ENCODE measurements at places on chromosomes 4 and X. TPM values are rescaled to one million over a fixed set of nuclear protein-coding genes. Genes with fewer than 3 reads are reported as not detected.

- peak; percentile 57 for DNase-seq
Measured at GRCh38 chr4:140049849-140050637, 103.9 kb downstream of the MAML3 start.

GRCh38 chrX:107654566-107654871 is 26.2 kb downstream of the PRPS1 start:
- no peak for DNase-seq

GRCh38 chr4:1315836-1316536 is 26.3 kb downstream of the MAEA start:
- no peak for DNase-seq

The MAGEA4 gene
- total RNA-seq, result not detected

GRCh38 chr4:118898221-118898620 is 9.6 kb downstream of the SYNPO2 start:
- DNase-seq, result no peak

- no peak for DNase-seq
Measured at GRCh38 chr4:86670756-86671155, 76.6 kb downstream of the PTPN13 start.

DNA sequence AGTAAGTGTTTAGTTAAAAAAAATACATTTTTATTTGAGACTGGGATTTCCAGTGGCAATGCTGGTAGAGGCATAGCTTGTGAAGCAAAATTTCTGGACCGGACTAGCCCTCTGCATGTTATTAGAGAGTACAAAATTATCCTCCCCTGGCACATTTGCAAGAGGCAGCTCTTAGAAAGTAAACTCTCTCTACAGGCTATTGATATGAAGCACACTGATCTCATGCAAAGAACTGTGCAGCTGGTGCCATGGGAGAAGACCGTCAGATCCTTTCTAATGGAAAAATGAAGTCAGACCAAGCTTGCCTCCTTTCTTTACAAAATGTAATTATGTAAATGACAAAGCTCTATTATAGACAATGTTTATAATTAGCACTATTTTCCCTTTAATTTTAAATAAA is 2717.2 kb downstream of the PCDH7 start:
- DNase-seq, result no peak

GRCh38 chr4:106854569-106855351 is 181.4 kb downstream of the DKK2 start:
- no peak for DNase-seq

The RTL5 gene
- total RNA-seq, result 18.2 TPM

The ZRSR2 gene
- 8.5 TPM for total RNA-seq

DNA sequence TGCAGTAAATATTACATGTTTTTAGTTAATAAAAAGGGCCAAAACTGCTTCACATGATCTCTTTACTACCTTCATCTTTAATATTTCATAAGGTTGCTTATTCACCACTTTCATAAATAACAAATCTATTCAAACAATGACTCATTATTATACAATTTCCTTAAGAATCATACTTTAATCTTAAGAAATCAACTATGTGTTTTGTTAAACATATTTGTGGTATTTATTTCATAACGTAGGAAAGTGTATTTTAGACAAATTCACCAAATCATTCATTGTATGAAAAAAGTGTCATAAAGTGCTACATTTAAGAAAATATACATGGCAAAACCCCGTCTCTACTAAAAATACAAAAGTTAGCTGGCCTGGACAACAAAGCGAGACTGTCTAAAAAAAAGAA is 150.5 kb upstream of the RXFP1 start:
- no peak for DNase-seq

DNA sequence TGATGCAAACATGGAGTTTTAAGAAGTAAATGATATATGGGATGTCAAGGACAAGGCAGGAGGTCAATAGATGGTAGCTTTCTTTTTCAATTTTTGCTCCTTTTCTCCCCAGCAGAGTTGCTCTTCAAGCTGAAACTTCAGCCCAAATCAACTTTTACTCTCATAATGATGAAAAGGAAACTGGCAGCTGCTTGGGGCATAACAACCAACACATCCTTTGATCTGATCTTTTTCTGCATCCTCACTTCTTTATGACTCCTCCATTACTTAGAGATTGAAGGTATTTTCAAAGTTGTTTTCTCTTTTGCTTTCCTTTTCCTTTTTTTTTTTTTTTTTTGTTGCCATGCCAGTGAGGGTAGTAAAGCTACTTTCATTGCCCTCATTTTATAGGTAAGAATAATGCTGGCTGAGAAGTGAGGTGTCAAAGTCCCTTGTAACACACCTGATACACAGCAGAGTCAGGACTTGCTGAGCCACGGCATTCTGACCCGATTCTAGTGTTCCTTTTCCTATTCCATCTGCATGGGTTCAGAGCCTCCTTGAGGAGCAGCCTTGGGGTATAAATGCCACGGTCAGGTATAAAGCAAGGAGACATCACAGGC is 26.9 kb downstream of the SLC2A9 start:
- no peak for DNase-seq

DNA sequence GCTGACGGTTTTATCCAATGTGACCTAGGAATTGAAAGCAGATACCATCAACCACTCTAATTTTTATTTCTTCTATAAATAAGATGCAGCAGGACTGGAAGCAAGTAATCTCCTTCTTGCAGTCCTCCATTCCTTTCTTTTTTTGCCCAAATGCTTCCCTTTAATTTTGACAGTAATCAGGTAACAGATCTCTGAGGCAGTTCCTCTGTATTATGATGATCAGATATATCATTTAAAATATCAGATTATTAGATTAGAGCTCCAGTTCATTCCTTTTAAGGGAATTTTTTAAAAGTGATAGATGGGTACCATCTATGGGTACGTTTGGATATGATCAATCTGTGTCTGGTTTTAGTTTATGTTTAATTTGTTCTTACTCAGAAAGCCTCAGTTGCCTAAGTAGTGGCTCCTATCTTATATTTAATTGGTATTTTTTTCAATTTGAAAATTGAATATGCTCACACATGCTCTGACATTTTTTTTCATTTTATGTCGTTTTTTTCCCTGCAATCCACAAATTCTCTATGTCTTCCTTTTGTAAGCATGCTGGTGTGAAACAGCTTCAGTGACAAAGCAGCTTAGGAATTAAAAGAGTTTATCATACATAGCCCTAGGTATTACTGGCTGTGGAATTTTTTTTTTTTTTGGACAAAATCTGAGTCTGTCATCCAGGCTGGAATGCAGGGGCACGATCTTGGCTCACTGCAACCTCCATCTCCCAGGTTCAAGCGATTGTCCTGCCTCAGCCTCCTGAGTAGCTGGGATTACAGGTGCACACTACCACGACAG is 73.7 kb upstream of the ANK2 start:
- no peak for DNase-seq

DNA sequence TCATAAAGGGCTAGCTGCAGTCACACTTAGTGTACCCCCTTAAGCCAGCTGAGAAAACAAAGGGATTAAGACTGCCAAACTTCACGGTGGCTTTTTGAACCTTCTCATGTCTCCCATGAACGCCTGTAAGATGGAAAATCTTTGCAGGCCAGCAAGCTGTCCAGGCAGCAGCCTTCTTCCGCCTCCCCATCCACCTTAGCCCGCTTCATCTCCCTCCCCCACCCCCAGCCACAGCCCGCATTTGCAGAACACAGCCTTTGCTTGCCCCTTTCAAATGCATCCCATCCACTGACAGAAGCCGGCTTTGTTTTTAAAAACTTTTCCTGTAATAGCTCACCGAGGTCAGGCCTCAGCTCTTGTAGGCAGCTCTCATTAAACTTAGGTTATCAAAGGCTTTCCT is 113.8 kb upstream of the FAM9B start:
- no peak for DNase-seq

The BEX5 gene
- 3.6 TPM for total RNA-seq

DNA sequence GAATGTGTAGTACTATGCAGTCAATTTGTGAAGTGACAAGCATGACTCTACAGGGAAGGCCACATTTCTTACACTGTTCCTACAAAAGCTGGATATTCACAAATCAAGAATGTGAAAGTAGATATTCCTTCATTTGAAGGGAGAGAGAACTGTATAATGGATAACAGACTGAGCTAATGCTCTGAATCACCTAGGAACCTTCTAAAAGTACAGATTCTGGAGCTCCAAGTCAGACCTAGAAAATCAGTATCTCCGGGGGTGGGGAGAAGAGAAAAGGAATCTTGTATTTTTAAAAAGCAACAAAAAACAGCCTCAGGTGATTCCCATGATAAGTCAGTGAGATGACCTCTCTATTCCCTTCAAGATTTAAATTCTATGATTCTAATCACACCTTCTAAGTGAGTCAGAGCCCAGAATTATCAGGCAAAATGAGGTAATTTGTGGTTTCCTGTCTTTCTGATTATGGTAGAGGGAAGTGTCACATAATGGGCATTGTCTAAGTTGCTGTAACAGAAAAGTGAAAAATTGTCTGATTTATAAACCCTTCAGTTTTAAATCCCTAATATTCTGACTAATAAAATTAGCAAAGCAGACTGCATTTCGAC is 80.9 kb downstream of the IL21 start:
- no peak for DNase-seq

- no peak for DNase-seq
Measured at GRCh38 chr4:87532109-87532508, 2.9 kb upstream of the SPARCL1 start.

The UGT2B10 gene
- not detected for total RNA-seq

GRCh38 chr4:140937866-140938265 is 181.7 kb upstream of the TBC1D9 start:
- no peak for DNase-seq

The CLIC2 gene
- total RNA-seq, result 0.56 TPM

GRCh38 chr4:14169460-14169859 is 541.9 kb upstream of the BOD1L1 start:
- DNase-seq, result no peak
